ENCODE measurements at places on chromosomes 16 and 17.

GRCh38 chr17:74356646-74357465 lies 4.8 kb downstream of the BTBD17 start:
- DNase-seq: no peak

GRCh38 chr17:44119062-44119461 lies 4.4 kb downstream of the HDAC5 start:
- no peak for DNase-seq

- no peak for DNase-seq
Measured at GRCh38 chr16:20906341-20907255, 6.0 kb downstream of the LYRM1 start.

DNA sequence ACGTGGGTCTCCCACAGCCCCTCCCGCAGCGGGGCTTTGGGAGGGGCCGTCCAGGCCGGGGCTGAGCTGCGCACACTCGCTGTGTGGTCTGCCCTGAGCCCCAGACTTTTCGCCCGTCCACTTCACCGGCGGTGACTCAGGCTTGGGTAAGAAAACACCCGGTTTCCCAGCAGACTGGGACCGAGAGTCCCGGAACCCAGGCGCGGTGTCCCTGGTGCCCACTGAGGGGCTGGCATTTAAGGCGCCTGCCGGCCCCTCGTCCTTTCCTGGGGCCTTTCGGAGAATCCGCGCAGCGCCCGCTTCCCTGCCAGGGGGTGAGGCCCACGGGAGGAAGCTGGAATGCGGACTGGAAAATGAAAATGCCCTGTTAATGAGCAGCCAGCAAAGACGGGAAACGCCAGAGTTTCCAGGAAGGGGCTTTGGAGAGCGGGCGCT lies 100.3 kb downstream of the C16orf95 start:
- no peak for DNase-seq

DNA sequence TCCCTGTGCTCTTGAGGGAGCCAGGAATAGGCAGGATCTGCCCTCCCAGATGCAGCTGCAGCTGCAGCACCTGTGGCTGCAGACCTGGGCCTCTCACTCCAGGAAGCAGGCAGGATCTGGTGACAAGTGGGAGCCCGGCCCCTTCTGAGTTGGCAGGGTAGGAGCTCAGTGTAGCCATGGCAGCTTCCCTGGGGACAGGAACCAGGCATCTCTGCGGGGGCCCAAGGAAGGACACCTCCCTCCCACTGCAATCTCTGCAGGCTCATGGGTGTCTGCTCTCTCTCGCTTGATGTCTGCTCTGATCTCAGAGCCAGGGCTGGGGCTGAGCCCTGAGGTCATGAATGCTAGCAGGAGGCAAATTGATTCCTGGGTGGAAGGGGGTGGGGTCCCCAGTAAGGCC lies 592.5 kb upstream of the CA10 start:
- no peak for DNase-seq

GRCh38 chr17:47250855-47251254 lies 2.8 kb upstream of the ITGB3 start:
- DNase-seq: no peak

DNA sequence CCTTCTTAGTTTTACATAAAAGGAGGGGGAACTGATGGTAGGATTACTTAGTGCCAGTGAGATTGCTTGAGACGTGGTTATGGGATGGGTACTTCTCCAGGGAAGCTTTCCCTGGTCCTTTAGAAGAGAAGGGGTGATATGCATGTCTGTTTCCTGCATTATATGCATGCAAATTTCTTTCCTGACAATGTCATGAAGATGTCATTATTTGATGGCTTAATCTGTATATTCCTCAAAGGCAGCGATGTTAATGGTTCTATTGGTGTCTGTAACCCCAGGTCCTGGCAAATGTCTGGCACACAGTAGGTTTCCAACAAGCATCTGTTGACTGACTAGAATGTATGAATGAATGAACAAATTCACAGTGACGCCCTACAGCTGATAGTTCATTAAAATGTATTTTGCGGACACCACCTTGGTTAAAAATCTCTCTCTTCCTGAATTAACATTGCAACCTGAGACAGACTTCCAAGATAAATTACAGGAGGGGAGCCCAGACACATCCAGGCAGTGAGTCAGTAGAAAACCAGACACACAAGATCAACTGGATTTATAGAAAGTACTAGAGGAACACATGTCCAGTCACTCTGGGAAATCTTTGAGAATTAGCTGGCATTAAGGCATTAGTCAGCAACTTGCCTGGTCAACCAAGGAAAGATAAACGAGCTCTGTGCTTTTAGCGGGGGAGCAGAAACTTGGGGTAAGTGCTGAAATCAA lies 293.4 kb downstream of the XYLT1 start:
- no peak for DNase-seq

- DNase-seq: no peak
Measured at GRCh38 chr16:85210423-85211169, 98.3 kb upstream of the CIBAR2 start.

DNA sequence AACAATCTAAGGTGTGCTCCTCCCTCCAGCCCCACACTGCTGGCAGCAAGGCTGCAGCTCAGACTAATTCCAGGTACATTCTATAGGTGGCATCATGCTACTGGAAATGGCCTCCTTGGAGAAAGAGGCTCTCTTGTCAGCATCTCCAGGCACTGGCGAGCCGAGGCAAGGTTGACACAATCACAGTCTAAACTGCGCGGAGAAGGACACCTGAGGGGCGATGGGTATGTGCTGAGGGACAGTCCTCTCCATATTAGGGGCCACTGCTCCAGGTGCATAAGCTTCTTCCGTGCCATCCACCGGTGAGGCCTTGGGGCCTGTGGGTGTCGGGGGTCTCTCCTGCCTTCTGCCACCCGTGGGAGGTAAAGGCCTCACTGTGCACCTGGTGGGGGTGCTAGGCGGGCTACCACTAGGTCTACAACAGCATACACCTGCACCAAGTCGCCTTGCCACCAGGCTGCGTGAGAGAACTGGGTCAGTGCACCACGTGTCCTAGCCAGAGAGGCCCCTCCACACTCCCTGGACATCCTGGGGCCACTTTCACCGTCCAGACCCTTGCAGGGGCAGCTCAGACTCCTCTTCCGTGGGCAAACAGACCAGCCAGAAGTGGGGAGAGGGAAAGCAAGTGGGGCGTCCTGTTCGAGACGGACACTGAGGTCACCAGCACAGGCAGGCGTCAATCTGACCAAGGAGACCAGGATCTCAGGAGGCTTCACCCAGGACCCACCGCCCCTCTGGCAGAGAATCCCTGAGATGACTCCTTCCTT lies 12.1 kb upstream of the CBX8 start:
- DNase-seq: no peak

DNA sequence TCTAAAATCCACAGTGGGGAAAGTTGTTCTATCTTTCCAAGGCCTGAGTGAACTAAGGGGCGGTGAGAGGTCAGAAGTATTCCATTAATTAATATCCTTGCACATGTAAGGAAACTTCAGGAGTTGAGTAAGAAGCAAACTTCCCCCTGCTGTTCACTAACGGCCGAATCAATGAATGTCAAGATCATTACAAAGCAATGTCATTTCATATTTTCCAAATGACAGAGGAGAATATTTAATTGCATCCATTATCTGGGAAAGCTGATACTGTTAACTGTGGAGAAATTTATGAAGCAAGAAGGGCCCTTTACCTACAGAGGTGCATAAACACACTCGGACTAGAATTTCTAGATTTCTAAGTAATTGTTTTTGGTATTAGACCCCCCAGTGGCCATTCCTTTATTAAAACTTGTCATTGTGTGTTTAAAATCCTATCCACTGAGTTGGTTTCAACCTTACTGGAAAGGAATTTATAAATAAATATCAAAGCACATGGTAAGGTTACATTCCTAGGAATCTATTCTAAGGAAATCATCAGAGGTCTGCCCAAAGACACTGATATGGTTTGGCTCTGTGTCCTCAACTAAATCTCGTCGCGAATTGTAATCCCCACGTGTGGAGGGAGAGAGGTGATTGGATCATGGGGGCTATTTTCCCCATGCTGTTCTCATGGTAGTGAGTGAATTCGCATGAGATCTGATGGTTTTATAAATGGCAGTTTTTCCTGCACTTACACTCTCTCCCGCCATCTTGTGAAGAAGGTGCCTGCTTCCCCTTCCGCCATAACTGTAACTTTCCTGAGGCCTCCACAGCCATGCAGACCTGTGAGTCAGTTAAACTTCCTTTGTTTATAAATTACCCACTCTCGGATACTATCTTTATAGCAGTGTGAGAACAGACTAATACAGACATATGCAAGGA lies 20.4 kb upstream of the SMURF2 start:
- no peak for DNase-seq

DNA sequence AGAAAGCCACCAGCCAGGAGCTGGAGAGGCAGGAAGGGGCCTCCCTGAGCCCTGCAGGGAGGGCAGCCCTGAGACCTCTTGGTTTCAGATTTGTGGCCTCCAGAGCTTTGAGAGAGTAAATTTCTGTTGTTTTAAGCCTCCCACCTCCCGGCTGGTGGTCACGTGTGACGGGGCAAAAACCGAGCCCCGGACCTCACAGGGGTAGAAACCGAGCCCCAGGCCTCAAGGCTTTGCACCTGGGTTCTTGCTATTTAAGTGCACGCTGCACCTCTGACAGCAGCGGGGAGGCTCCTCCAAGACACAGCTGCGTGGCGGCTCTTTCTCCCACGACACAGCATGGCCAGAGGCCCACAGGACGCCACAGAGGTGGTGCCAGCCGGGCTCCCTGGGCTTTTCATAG lies 17.4 kb upstream of the ZC3H18 start:
- DNase-seq: no peak

- no peak for DNase-seq
Measured at GRCh38 chr17:8829036-8829941, 30.1 kb upstream of the MFSD6L start.

DNA sequence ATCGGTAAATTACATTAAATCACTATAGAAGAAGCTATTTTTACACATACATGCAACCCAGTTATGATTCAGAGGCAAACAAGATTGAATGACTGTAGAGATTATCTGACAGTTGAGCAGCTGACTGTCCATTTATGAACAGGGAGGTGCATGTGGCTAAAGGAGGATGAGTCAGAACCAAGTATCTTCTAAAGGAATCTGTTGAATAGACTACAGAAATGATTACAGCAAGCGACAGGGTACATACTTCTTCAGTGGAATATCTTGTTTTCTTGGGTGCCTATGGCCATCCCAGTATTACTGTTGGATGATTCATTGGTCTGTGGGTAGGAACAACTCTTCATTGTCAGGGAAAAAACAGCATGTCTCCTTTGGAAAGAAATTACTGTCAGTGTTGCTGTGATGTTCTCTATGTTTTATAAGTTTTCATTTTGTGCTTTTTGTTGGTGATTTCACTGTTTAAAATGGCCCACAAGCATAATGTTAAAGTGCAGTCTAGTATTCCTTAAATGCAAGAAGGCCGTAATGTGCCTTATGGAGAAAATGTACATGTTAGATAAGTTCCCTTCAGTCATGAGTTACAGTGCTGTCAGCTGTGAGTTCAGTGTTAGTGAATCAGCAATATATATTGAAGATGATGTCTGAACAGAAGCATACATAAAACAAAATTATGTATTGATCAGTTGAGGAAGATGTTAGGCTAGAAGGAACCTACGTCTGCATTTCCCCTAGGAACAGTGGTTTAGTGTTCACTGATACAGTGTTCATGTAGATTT lies 27.0 kb downstream of the CBFB start:
- DNase-seq: no peak

GRCh38 chr17:2321399-2321798 lies 14.9 kb downstream of the TSR1 start:
- no peak for DNase-seq

DNA sequence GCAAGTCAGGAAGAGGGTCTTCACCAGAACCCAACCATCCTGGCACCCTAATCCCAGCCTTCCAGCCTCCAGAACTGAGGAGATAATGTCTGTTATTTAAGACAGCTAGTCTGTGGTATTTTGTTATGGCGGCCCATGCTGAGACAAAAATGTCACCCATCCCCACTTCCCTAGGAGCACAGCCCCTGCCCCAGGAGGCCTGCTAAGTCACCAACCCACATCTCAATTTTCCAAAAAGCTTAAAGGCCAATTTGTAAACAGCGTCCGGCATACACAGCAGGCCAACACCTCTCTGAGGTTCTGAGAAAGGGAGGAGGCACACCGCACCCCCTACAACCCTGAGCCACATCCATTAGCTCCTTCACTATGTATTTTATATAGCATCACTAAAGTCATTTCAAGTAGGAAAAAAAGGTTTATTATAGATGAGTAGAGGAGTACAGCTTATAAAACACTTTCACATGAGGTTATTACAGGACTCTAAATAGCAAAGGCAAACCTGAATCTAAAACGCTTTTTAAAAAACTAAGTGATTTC lies 6.9 kb downstream of the TMEM170A start:
- DNase-seq: no peak

DNA sequence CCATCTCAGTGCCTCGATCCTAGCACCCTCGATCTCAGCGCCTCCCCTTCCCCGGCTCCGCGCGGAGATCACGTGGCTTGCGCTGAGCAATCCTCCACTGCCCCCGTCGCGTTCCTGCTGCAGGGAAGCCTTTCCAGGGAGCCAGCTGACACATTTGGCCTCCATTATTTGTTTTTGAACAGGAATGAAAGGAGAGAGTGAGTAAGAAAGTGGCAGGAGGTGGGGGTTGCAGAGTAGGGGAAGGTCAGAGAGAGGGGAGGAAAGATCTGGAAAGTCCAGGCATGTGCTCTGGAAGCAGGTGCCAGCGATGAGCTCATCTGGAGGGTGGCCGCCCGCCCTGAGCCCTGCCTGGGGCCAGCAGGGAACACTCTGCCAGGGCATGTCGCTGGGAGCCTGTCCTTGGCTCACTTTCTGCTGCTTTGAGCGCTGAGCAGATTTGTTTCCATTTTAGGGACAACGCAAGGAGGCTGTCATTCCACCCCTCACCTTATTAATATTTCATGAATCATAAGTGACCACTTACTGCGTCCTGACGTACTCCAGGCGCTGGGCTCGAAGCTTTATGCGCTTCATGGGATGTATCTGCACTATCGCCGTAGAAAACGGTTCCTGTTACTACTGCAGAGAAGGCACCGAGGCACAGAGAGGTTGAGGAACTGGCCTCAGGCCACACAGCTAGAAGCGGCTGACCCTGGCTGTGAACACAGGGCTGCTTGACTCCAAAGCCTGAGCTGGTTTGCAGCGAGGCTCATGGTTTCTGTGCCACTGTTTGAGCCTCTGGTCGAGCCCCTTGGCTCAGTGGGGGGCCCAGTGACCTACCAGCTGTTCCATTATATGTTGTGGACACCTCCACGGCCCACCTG lies 283.1 kb downstream of the SEC14L1 start:
- DNase-seq: no peak

- DNase-seq: no peak
Measured at GRCh38 chr17:40345161-40345993, 19.2 kb downstream of the GJD3 start.
